ENCODE measurements at places on chromosomes 16 and 17.

GRCh38 chr17:3688027-3688553, 7.9 kb downstream of the P2RX5 start:
- DNase-seq, result no peak

GRCh38 chr17:9928601-9929333, 23.7 kb upstream of the RCVRN start:
- DNase-seq, result peak; percentile 68

DNA sequence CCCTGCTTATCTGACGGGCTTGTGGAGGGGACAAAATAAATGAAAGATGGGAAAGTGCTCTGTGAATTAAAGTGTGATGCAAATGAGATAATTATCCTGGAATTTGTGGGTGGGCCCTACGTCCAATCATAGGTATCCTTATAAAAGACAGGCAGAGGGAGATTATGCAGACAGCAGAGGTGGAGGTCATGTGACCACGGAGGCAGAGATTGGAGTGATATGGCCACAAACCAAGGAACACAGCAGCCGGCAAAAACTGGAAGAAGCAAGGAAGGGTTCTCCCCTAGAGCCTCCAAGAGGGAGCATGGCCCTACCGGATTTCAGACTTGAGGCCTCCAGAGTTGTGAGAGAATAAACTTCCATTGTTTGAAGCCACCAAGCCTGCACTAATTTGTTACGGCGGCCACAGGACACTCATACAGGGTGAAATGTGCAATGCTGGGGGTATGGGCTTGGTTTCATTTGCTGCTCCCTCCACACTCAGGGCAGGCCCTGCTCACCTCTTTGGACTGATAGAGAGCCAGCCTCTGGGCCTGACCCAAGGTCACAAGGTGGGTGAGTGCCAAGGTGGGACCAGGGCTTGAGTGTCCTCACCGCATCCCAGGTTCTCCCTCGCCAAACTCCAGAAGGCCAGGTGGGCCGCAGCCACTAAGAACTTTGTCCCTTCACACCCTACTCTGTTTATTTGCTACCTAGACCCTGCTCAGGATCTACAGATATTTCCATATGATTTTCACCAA, 149.6 kb upstream of the TNRC6C start:
- no peak for DNase-seq

DNA sequence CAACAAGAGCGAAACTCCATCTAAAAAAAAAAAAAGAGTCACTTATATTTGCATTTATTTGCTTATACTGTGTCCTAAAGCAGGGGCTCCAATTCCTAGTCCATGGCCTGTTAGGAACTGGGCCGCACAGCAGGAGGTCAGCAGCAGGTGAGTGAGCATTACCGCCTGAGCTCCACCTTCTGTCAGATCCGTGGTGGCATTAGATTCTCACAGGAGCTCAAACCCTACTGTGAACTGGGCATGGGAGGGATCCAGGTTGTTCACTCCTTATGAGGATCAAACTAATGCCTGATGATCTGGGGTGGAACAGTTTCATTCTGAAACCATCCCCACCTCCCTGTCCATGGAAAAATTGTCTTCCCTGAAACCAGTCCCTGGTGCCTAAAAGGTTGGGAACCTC, 24.9 kb downstream of the ITGB3 start:
- DNase-seq, result no peak

DNA sequence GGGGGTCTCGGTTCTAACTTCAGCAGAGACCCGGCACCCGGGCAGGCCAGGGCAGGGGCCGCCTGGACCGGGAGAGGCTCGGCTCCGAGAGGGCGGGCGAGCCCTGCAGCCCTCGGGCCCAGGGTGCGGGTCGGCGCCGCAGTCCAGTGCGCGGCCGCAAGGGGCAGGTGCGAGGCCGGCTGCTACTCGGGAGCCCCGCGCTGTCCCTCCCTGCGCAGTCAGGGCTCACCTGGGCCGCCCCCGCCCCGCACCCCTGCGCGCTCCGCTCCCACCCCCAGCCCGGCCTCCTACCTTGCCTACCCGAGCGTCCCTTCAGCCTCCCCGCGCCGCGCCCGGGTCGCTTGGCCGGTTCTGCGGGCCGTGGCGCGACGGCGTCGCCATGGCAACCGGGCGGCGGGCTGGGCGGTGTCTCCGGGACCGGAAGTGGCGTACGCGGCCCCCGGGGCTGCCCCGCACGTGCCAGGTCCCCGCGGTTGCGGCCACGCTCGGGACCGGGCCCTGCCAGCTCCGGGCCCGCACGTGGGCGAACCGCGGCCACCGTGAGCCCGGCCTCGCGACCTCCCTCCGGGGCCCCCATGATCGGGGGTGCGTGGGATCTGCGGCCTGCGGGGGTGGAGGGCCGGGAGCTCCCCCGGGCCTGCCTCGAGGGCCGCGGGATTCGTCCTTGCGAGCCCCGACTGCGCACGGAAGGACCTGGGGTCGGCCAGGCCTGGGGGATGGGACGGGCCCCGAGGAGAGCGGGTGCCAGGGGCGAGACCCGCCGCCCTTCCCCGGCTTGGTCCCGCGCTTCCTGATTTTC, at the start of gene CYB561:
Gene CYB561 (minus strand): TSS at position 353 of the 799 bp plus-strand sequence. CDS start 8,759 bp downstream, outside the sequence.
- DNase-seq, result peak; percentile 35

DNA sequence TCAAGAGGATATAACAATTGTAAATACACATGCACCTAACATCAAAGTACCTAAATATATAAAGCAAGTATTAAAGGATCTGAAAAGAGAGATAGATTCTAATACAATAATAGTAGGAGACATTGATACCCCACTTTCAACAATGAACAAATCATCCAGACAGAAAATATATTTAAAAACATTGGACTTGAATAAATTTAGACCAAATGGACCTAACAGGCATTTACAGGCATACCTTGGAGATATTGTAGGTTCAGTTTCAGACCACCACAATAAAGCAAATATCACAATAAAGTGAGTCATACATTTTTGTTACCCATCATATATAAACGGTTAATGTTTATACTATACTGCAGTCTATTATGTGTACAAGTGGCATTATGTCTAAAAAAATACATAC, 104.0 kb downstream of the BRIP1 start:
- DNase-seq, result no peak

GRCh38 chr16:89114159-89114981, 20.7 kb downstream of the ACSF3 start:
- DNase-seq, result no peak

GRCh38 chr17:56108811-56109284, 44.4 kb upstream of the ANKFN1 start:
- DNase-seq, result no peak

DNA sequence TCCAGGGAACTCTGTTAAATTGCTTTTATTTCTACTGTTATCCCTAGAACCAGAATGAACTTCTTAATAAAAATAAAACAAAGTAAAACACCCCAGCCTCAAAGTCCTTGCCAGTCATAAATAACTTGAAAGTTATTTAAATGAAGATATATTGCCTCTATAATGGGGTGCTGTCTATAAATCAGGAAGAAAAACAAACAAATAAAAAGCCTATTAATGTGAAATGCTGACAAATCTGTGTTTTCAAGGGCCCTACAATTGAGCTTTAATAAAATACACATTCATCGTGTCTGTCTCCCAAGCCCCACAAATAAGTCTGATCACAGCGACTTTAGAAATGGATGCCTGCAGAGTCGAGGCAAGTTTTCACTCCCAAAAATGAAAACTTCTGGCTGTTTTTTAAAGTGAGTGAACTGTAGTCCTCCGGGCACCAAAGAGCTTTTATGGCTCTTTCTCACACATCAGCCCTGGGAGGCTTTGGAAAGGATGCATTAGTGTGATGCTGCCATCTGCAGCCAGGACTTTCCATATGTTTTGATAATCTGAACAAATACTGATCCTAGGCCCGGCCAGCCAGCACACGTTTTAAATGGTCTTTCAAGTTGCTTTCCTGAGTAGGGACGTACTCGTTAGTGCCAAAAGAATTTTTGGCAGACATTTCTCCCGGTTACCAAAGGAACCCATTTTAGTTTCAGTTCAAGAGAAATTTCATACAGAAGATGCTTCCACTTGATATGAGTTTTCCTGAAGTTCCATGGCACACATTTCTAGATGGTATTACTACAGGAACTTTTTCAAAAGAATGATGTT, 16.3 kb downstream of the NACA2 start:
- DNase-seq, result no peak

DNA sequence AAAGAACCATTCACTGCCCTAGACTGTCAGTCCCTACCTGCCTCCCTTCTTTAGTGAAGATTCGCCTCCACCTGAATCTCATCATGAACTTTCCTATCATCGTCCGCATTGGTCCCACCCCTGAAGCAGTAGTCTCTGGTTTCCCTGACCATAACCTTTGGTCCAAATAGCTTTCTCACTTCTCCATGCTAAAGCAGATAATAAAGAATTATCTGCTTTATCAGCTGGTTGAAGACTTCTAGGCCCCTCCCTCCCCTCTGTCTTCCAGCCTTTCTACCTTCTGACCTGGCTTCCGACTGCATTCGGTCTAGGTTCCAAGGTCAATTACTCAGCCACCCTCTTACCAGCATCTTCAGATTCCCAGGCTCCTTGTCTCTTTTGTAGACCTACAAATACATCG, 650.9 kb downstream of the HS3ST4 start:
- no peak for DNase-seq

GRCh38 chr16:71883168-71883848, 674 bp downstream of the ZNF821 start:
- DNase-seq, result peak; percentile 28

DNA sequence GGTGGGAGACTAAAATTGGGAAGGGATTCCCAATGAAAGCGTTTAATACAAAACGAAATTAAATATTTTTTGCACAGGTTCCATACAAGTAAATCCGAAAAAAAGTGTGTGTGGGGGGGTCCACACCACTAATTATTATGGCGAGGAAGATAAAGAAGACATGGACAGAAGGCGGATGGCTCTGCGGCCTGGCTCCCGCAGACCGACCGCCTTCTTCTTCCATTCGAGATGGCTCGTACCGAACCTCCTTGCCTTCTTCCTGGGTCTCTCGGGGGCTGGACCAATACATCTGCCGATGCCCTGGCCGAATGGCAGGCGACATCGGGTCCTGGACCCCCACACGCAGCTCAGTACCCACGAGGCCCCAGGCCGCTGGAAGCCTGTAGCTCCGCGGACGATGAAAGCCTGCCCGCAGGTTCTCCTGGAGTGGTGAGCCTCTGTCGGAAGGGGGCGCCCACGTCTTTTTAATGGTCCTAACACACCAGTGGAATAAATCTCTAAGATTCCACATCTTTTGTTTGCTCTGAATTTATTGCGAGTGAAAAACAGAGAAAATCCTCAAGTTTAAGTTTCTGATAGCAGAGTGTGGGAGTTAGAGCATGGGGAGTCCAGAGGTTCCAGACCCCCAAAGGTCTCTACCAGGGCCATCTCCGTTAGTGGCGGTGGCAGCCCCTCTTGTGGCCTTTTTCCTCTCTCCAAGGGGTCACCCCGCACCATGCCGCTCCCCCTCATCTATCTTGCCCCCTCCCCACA, 1.4 kb downstream of the PRAC2 start:
- DNase-seq, result no peak

DNA sequence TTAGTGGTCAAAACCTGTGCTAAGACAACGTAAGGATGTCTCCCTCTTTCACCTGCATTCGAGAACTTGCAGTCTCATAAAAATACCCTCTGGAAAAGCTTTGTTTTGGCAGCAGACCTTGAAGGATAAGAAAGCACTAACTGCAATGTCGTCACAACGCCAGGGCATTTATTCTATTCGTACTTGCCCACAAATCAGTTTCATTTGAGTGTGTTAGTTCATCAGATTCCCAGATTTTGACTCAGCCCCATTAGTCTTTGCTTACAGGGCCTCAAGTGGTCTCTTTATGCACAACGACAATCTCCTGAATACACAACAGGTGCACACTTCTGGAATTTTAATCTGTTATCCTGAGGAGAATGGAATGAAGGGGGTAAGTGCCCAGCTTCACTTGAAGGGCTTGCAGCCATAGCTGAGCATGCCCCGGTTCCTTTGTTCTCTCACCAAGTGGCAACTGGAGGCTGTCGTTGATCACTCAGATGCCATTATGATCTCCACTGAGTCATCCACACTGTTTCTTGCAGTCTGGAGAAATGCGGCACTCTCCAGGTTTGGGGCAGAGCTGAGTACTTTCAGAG, 58.8 kb downstream of the CLEC19A start:
- no peak for DNase-seq

- DNase-seq, result no peak
Measured at GRCh38 chr17:66306446-66306845, 4.0 kb downstream of the PRKCA start.

DNA sequence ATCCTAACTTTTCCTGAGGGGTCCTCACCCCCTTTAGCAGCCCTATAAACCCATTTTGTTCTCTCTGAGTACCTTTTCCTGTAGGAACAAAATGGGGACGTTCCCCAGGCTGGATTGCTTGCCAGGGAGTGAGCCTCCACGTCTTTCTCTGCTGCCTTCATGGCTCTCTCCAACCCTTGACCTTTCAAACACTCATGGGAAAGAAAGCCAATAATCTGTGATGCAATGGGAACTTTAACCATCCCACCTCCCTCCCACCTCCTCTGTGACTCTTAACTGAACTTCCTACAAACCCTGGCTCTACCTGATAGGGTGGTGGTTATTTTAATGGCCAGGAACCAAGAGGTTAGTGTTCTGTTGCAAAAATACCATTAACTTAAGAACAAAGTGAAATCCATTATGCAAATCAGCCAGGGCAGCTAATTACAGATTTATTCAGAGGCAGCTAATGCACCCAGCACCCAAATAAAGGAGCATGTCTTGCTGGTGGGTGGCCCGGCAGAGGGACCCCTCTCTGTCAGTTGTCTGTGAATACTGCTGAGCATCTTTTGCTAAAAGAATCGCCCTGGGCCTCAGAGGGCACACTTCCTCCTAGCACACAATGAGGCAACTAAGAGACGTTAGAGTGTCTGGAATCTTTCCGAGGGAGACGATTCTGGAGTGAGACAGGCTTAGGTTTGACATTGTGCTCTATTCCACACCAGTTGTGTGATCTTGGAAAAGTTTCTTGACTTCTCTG, 3.0 kb downstream of the PIPOX start:
- DNase-seq, result no peak

DNA sequence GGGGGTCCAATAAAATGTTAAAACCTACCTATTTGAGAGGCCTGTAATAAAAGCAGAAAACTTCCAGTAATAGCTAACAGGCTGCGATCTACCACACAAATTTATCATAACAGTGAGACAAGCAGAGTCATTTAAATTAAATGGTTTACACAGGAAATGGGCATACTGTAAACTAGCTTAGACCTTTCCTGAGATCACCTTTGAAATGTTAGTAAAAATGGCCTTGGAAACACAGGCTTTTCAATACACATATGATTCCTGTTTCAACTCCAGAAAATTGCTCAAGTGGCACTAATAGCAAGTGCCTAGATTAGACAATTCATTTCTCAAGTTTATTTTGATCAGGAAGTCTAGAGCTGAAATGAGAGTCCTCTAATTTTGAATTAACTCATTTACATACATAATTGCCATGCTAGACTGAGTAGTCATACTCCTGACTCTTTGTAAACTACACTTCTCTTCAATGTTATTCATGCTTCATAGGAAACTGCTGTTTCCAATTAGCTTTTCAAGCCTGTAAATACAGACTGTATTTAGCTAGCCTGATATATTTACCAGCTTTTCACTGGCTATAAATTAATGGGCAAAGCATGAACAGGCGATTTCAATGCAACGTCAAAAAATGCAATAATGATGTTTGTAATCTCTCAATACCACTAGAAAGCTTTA, 43.3 kb downstream of the PARN start:
- DNase-seq, result no peak

GRCh38 chr17:46795379-46795952, 23.0 kb downstream of the WNT3 start:
- DNase-seq, result no peak
